Brain (organoid and tissue), 16 donors: ENCODE measurements at places on chromosomes 7 and 10. TPM values are rescaled to one million over a fixed set of nuclear protein-coding genes. Genes with fewer than 3 reads are reported as not detected.

Gene GJD4
- polyA plus RNA-seq = not detected

Gene SORCS3
- 0.88 TPM for polyA plus RNA-seq

Gene ANKRD2
- polyA plus RNA-seq = 1.6 TPM

Gene AVL9
- polyA plus RNA-seq = 19.9 TPM
